ENCODE measurements at places on chromosomes 7 and 10.

GRCh38 chr10:66209025-66209424 is 716.8 kb upstream of the LRRTM3 start:
- no peak for DNase-seq

- no peak for DNase-seq
These were observed 18.3 kb downstream of the C7orf25 start for GRCh38 chr7:42893346-42894240.

GRCh38 chr10:69549959-69550358 is 23.3 kb downstream of the NEUROG3 start:
- no peak for DNase-seq

- DNase-seq: no peak
These were observed 49.4 kb downstream of the SPAM1 start for GRCh38 chr7:123974326-123974908.

DNA sequence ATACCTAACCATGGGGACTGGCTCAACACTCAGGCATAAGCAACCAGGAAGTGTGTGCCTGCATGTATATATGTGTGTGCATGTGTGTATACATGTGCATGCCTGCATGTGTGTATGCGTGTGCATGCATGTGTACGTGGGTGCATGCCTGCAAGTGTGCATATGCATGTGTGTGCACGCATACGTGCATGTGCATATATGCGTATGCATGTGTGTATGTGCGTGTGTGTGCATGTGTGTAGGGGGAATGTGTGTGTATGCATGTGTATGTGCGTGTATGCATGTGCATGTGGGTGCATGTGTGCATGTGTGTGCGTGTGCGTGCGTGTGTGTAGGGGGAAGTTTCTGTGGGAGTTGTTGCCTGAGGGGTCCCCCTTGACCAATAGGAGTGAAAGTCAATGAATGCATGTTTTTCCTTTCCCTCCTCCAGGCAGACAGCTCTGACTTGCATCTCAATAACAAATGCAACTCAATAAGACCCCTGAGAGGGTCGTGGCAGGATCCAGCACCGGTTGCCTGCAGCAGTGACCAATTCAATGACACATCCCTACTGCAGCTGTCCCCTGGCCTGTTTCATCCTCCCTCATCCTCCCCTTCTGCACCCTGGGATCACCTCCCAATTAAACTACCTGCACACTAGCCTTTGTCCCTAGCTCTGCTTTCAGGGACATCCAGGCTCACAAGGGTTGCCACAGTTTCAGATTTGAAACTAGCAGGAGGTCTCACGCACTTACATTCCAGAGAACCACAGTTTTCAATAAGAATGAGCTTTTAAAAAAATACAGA is 27.0 kb upstream of the FZD8 start:
- DNase-seq: no peak

GRCh38 chr10:102422545-102423129 is 2.0 kb downstream of the FBXL15 start:
- no peak for DNase-seq

- DNase-seq: no peak
These were observed 288.7 kb downstream of the SDK1 start for GRCh38 chr7:3589752-3590151.

DNA sequence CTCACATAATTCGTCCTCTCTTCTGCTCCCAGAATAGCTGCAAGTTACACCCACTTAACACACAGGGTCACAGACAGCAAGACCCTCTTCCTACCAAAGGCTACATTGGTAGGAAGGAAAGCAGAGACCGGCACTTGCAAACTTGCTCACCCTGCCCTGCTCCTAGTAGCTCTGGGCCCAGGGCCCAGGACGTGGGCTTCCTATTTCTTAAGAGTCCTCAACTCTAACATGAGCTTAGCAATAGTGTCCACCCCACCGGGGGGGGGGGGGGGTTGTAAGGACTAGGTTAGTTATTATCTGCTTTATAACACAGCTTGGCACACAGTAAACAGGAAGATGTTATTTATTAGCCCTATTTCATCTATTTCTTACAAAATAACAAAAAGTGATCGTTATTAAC is 106.6 kb downstream of the GRB10 start:
- no peak for DNase-seq

DNA sequence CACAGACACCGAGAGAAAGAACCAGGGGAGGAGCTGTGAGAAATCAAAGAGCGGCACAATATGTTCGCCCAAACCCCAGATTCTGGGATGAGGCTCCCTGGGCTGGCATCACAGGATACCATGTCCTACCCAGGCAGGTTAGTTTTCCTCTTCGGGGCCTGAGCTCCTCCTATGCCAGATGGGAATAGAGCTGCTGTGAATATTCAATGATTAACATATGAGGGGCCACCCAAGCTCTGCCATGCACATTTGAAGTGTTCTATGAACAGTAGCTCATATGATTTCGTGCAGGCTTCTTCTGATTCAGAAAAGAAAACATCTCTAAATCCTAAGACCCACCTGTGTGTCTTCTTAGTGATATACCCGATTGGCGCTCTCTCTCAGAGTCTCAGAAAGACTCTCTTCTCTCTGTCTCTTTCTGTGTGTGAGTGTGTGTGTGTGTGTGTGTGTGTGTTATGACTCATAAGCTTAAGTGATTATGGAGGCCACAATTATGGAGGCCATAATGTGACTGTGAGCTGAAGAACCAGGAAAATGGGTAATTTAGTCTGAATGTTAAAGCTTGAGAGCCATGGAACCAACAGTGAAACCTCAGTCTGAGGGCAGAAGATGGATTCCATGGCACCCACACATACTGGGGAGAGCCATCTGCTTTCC is 220.5 kb downstream of the KLF6 start:
- no peak for DNase-seq

GRCh38 chr10:80148166-80148805 is 15.8 kb downstream of the PLAC9 start:
- no peak for DNase-seq

- DNase-seq: no peak
These were observed 1.6 kb upstream of the TARP start for GRCh38 chr7:38274927-38275620.

DNA sequence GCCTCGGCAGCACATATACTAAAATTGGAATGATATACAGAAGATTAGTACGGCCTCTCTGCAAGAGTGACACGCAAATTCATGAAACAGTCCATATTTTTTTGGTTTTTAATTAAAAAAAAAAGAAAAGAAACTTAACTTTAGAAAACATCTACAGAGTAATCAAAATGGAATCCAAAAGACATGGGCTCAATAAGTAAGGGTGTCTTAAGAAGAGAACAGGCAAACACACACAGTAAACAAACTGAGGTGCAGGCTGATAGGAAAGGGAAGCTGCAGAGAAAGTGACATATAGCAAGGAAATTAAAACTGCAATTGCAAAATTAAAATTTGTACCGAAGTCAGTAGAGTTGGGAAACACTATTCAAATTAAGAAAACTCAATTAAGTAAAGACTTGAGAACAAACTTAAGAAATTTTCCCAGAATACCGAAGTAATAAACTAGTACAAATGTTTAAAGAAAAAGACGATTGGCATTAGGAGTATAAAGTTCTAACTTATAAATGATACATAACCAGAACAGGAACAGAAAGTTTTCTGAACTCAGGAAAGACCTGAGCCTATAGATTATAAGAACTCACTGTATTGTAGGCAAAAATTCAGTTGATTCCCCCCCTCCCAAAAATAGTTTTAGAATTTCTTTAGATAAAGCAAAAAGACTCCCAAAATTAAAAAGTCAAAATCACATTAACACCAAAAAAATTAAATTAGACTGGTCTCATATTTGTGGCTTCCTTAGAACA is 16.3 kb downstream of the MTPN start:
- no peak for DNase-seq

GRCh38 chr7:132536654-132537395 is 39.4 kb downstream of the PLXNA4 start:
- no peak for DNase-seq

DNA sequence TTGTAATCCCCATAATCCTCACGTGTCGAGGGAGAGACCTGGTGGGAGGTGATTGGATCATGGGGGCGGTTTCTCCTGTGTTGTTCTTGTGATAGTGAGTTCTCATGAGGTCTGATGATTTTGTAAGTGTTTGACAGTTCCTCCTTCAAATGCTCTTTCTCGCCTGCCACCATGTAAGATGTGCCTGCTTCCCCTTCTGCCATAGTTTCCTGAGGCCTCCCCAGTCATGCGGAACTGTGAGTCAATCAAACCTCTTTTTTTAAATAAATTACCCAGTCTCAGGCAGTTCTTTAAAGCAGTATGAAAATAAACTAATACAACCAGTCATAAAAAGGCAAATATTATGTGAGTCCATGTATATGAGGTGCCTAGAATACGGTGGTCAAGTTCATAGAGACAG is 87.5 kb downstream of the FRMD4A start:
- DNase-seq: no peak

GRCh38 chr10:131650169-131650705 is 250.6 kb upstream of the PPP2R2D start:
- no peak for DNase-seq

- peak; percentile 4 for DNase-seq
These were observed 47.9 kb upstream of the ITPRID1 start for GRCh38 chr7:31466036-31466435.

GRCh38 chr7:30005464-30005863 is 15.9 kb upstream of the SCRN1 start:
- DNase-seq: no peak

GRCh38 chr7:158836692-158837091 is 7.4 kb upstream of the ESYT2 start:
- DNase-seq: no peak

DNA sequence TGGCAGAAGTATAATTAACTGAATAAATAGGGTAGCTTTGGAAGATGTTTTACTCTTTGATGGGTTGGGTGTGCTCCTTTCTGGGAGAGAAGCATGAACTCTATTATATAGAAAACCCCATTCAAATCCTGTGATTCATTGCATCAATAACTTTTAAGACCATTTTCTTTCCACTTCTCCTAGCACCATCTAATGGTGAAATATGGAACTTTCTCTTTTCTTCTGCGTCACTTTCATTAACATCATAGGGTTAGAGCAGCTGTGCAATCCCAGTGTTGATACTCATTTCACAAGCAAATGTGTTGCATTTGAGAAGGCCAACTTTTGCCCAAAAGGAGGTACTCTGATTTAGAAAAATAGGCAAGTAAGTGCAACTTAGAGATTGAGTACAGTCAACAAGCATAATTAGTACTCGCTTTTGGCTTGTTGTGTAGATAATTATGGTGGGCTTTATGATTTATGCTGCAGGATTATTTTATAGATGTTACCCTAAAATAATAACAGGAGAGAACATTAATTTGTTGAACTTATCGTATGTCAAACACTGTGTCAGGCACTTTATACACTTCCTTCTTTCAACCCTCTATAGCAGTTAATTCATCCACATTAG is 92.9 kb downstream of the CPED1 start:
- DNase-seq: peak; percentile 36

DNA sequence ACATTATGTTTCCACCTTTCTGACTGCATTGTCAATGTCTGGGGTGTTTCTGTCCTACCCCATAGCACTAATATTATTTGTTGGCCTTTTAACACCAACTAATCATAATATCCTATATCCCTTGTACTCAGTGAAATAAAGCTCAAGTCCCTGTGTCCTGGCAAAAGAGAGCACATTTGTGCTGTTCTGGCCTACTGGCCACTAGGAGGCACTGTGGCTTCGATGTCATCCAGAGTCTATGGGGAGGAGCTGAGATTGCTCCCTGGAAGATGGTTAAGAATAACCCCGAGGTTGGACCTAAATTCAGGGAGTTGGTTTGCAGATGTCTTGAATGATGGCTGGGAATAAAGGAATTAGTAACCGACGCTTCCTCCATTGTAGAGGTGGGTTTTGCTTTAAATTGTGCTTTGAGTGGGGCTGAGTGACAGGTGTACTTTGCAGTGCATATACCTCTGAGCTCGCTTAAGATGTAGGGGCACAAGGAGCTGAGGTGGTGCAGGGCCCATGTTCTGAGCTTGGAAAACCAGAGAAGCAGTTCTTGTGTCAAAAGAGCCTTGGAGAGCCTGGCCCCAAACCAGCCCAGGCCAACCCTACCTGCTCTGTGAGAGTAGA is 191.2 kb upstream of the PRSS1 start:
- DNase-seq: no peak
